GM12878 (cell line): ENCODE measurements at places on chromosomes 2 and 18. TPM values are rescaled to one million over a fixed set of nuclear protein-coding genes. Genes with fewer than 3 reads are reported as not detected.

The C1GALT1C1L gene
- polyA plus RNA-seq: not detected in 2 replicates

- H3K4me3 ChIP-seq: no peak overlapping the region
- H3K4me1 ChIP-seq: no peaks in the 10 kb centered on the region
- no peak overlapping the region for H3K27ac ChIP-seq
- no peak for DNase-seq
- H3K36me3 ChIP-seq: no peaks in the 10 kb centered on the region
These were observed 122.7 kb downstream of the COL6A3 start for GRCh38 chr2:237291138-237291792.

- H3K27me3 ChIP-seq: no peaks in the 10 kb centered on the region; the same call in none of the 2 replicates
- H3K4me1 ChIP-seq: no peaks in the 10 kb centered on the region
- H3K36me3 ChIP-seq: no peaks in the 10 kb centered on the region
- DNase-seq: no peak
- H3K27ac ChIP-seq: no peak overlapping the region
These were observed 35.4 kb downstream of the ARHGEF4 start for GRCh38 chr2:130871843-130872740.

The FAHD2B gene
- polyA plus RNA-seq: 18.3 and 21.2 TPM in 2 replicates

DNA sequence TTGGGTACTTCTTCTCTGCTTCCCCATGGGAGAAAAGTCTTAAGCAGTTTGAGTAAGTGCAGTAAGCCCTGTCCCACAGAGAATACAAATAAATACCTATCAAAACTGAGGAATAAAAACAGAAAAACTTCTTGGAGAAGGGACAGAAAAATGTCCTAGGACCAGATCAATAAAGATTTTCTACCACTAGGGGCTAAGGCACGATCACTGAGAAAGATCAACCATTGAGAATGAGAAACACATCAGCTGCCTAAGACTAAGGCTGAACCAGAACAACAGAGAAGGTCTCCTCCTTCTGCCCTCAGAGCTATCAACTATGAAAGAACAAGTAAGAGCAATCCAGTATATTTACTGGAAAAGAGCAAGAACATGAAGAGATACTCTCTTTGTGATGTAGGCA is 763.6 kb upstream of the LRRTM1 start:
- no peak overlapping the region for H3K4me3 ChIP-seq
- H3K36me3 ChIP-seq: no peaks in the 10 kb centered on the region
- DNase-seq: no peak
- no peaks in the 10 kb centered on the region for H3K27me3 ChIP-seq
- no peaks in the 10 kb centered on the region for H3K4me1 ChIP-seq
- no peak overlapping the region for H3K27ac ChIP-seq

DNA sequence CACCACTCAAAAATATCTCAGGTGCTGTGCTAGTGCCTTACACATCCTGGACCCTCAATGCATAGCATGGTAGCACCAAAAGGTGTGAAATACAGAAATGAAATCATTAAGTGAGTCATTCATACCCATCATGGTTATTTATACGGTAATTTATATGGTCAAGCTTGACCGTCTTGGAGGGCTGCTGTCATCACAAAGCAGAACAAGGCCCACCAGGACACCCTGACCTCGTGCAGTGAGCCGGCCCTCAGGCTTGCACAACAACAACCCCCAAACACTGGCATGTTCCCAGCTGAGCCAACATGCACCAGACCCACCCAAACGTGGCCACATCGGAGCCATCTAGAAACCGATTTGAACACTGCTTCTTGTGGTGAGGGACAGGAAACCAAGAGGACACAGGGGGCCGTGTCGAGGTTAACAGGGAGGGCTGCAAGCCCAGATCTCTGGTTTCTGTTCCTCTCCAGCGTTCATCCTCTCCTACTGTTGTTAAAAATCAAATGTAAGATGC is 378.5 kb upstream of the ID2 start:
- peak; percentile 95 for DNase-seq
- H3K27ac ChIP-seq: peak overlapping the region; percentile 81
- H3K4me1 ChIP-seq: peaks cover 74% of the 10 kb centered on the region
- H3K4me3 ChIP-seq: no peak overlapping the region

GRCh38 chr18:12092398-12093229 is 1.0 kb upstream of the ANKRD62 start:
- H3K27ac ChIP-seq: no peak overlapping the region
- no peaks in the 10 kb centered on the region for H3K36me3 ChIP-seq
- H3K4me1 ChIP-seq: no peaks in the 10 kb centered on the region
- peak; percentile 5 for DNase-seq
- no peaks in the 10 kb centered on the region for H3K27me3 ChIP-seq

GRCh38 chr2:19104503-19104902 is 253.9 kb downstream of the OSR1 start:
- no peaks in the 10 kb centered on the region for H3K36me3 ChIP-seq
- no peaks in the 10 kb centered on the region for H3K27me3 ChIP-seq
- H3K4me3 ChIP-seq: no peak overlapping the region
- H3K4me1 ChIP-seq: no peaks in the 10 kb centered on the region
- no peak for DNase-seq

- no peak for DNase-seq
- no peaks in the 10 kb centered on the region; the same call in 1 of the 2 replicates for H3K27me3 ChIP-seq
- H3K4me3 ChIP-seq: no peak overlapping the region
- no peaks in the 10 kb centered on the region for H3K4me1 ChIP-seq
These were observed 90.0 kb downstream of the CRACDL start for GRCh38 chr2:98846041-98846440.

The B3GNT7 gene
- 3.8 and 5.2 TPM in 2 replicates for polyA plus RNA-seq

The GREB1L gene
- polyA plus RNA-seq: 0.03 and 0.16 TPM in 2 replicates

The SALL3 gene
- 0.07 TPM in 1 of 2 replicates, not detected in the other for polyA plus RNA-seq

GRCh38 chr2:27249159-27249890 is 13.5 kb downstream of the SLC30A3 start:
- no peak for DNase-seq
- no peaks in the 10 kb centered on the region for H3K36me3 ChIP-seq
- H3K4me3 ChIP-seq: no peak overlapping the region

The CHST10 gene
- polyA plus RNA-seq: 11.4 and 13.5 TPM in 2 replicates

GRCh38 chr18:23336101-23336500 is 117.0 kb upstream of the RIOK3 start:
- H3K27me3 ChIP-seq: no peaks in the 10 kb centered on the region
- peaks cover 4% of the 10 kb centered on the region; the same call in 1 of the 2 replicates for H3K4me1 ChIP-seq
- no peaks in the 10 kb centered on the region for H3K36me3 ChIP-seq
- H3K4me3 ChIP-seq: no peak overlapping the region
- DNase-seq: no peak
- H3K27ac ChIP-seq: no peak overlapping the region

DNA sequence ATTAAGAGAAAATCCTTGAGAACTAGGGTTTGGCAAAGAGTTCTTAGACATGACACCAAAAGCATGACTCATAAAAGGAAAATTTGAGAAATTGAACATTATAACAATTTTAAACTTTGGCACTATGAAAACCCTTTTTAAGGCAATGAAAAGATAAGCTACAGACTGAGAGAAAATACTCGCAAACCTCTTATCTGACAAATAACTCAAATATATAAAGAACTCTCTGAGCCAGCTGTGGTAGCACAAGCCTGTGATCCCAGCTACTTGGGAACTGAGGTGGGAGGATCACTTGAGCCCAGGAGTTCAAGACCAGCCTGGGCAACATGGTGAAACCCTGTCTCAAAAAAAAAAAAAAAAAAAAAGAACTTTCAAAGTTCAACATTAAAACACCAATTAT is 70.5 kb downstream of the FAM168B start:
- no peak for DNase-seq
- no peak overlapping the region for H3K27ac ChIP-seq
- H3K4me3 ChIP-seq: no peak overlapping the region
- H3K27me3 ChIP-seq: no peaks in the 10 kb centered on the region
- H3K36me3 ChIP-seq: no peaks in the 10 kb centered on the region

The OTOS gene
- polyA plus RNA-seq: not detected in 2 replicates
